ENCODE measurements at places on chromosomes 3 and 15.

DNA sequence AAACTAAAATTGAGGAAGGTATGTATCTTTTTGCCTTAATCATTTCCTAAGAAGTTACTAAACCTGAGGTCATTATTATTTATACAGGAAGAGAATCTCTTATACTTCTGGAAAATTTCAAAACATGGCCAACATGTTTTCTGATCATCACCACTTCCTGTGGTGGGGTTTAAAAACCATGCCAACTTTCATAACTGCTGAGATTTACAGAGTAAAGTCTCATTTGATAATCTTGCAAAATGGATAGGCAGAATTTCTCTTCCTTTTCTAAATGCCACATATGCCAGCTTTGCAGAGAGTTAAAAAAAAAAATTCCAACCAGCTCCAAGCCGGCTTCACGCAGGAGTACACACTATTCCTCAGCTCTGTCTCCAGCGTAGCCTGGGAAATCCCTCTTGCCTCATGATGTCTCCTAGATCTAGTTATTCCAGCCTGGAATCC, 124.3 kb upstream of the SPRED1 start:
- DNase-seq: no peak

DNA sequence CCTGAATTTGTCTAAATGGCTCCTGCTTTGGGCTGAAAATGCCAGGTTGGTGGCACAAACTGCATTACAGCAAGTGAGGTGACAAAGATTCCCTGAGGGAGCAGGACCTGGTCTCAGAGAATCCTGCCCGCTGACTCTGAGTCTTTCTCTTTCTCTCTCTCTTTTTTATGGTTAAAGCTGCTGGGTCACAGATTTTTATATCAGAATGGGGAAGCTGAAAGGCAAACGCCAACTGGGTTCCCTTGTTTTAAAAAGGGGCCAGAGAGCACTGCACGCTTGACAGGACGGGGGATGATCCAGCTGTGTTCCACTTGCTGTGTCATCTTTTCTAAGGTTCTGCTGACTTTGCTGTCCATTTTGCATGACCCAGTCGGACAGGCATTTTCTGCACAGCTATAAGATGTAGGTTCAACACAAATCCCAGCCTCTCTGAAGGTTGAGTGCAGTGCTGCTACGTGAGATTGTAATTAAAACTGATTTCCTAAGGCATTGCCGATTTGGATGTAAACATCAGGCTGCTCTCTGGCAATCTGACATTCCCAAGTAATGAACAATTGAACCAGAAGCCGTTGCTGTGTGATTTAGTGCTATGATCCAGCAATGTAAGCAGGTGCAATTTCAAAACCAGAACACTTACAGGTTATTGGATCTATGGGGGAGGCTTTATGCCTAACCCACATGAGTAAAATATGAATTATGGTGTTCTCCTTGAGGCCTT, 25.8 kb downstream of the ARHGEF3 start:
- no peak for DNase-seq

- DNase-seq: no peak
Measured at GRCh38 chr3:148062590-148062989, 635.1 kb upstream of the AGTR1 start.

- no peak for DNase-seq
Measured at GRCh38 chr15:92665100-92665555, 9.6 kb upstream of the FAM174B start.

DNA sequence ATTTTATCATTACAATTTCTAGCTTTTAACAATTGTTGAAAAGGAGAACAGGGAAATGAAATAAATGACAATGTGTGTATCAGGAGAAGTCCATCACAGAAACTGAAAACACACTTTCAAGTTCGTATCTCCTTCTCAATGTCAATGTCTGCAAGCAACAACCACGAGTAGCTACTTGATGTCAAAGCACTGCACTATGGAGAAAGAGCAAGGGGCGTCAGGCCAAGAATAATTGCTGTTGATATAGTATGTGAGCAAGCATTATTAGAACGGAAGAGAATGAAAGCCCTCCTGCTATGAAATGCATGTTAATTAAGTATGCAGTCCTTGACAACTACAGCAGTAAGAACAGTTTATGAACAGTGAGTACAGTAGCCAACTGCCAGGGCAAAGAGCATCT, 1250.1 kb downstream of the ZPLD1 start:
- no peak for DNase-seq

DNA sequence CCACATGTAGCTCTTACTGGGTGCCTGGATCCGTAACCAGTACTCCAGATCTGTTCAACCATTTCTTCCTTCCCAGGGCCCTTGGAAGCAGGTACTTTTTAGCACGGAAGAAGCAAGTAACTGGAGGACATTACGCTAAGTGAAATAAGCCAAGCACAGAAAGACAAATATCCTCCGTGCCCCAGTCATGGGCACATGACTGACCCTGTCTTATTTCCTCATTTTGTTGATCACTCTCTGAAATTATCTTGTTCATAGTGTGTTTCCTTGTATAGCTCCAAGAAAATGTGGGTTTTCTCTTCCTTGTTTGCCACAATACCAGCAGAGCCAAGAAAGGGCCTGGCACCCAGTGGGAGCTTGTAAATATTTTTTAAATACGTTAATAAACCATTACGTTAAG, 32.2 kb upstream of the MTMR14 start:
- no peak for DNase-seq

- DNase-seq: no peak
Measured at GRCh38 chr15:45121706-45122417, 7.7 kb downstream of the DUOXA2 start.

GRCh38 chr15:80174017-80174746, 21.4 kb downstream of the FAH start:
- no peak for DNase-seq

- no peak for DNase-seq
Measured at GRCh38 chr15:69132977-69133861, 27.2 kb upstream of the GLCE start.

DNA sequence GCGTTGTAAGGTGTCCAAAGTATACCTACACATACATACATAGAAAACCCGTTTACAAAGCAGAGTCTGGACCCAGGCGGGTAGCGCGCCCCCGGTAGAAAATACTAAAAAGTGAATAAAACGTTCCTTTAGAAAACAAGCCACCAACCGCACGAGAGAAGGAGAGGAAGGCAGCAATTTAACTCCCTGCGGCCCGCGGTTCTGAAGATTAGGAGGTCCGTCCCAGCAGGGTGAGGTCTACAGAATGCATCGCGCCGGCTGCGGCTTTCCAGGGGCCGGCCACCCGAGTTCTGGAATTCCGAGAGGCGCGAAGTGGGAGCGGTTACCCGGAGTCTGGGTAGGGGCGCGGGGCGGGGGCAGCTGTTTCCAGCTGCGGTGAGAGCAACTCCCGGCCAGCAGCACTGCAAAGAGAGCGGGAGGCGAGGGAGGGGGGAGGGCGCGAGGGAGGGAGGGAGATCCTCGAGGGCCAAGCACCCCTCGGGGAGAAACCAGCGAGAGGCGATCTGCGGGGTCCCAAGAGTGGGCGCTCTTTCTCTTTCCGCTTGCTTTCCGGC, 318.6 kb downstream of the FGF12 start:
- no peak for DNase-seq

- DNase-seq: no peak
Measured at GRCh38 chr15:78922527-78922926, 22.3 kb downstream of the CTSH start.

- DNase-seq: no peak
Measured at GRCh38 chr3:44208086-44208485, 33.6 kb upstream of the TOPAZ1 start.

DNA sequence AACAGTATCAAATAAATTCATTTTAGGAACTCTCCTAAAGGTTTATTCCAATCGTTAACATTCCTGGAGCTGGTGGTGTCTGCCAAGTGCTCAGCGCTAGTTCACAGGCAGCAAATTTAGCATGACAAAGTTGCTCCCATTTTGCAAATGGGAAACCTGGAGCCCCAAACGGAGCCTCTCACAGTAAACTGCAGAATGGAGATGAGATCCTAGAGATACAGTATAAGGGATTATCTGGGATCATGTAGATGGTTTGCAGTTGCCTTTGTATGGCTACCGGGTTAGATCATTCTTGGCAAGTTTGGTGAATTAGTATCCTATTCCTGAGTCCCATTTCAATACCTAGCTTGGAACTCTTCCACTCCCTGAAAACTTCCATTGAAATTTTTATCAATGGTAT, 173.7 kb downstream of the CDIN1 start:
- DNase-seq: no peak

DNA sequence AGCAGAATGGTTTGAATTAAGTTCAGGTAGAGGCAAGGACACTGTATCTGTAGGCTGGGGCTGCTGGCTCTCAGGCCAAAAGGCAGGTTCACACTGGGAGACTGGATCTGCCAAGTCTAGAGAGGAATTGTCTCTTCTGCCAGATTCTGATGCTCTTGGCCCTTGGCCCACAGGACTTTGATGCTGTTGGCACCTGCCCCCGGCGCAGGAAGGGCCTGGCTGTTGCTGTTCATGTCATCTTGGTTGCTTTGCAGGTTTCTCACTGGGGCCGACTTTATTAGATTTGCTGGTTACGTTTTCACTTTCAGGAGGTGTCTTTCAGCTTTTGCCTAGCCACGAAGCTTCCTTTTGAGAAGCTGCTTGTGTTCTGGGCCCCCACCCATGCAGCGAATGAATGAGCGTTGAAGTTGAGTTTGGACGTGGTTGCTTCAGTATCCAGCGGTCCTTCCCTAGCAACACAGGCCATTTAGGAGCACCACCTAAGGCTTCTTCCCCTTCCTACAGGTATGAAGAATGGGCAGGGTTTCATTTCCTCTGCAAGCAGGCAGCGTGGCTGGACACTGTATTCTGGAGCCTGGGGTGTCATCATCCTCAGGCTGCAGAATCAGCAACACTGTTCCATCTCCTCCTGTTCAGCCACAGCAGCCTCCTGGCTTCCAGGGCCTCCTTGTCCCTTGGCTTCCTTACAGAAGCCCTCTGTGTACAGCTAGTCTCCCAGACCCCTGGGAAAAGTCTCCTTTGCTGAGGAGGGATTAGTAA, 65.6 kb upstream of the PRR23C start:
- DNase-seq: no peak

GRCh38 chr3:139675327-139675726, 2.4 kb downstream of the NMNAT3 start:
- no peak for DNase-seq

DNA sequence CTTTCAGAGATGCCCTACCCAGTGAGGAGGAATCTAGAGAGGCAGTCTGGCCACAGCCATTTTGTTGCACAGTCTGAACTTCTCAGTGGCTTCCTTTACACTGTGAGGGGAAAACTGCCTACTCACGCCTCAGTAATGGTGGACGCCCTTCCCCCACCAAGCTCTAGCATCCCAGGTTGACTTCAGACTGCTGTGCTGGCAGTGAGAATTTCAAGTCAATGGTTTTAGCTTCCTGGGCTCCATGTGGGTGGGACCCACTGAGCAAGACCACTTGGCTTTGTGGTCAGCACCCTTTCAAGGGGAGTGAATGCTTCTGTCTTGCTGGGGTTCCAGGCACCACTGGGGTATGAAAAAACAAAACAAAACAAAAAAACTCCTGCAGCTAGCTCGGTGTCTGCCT, 663.2 kb upstream of the ZNF385D start:
- no peak for DNase-seq

- no peak for DNase-seq
Measured at GRCh38 chr3:156175570-156175969, 55.2 kb downstream of the KCNAB1 start.

GRCh38 chr3:60553144-60553543, 698.1 kb downstream of the FHIT start:
- no peak for DNase-seq

DNA sequence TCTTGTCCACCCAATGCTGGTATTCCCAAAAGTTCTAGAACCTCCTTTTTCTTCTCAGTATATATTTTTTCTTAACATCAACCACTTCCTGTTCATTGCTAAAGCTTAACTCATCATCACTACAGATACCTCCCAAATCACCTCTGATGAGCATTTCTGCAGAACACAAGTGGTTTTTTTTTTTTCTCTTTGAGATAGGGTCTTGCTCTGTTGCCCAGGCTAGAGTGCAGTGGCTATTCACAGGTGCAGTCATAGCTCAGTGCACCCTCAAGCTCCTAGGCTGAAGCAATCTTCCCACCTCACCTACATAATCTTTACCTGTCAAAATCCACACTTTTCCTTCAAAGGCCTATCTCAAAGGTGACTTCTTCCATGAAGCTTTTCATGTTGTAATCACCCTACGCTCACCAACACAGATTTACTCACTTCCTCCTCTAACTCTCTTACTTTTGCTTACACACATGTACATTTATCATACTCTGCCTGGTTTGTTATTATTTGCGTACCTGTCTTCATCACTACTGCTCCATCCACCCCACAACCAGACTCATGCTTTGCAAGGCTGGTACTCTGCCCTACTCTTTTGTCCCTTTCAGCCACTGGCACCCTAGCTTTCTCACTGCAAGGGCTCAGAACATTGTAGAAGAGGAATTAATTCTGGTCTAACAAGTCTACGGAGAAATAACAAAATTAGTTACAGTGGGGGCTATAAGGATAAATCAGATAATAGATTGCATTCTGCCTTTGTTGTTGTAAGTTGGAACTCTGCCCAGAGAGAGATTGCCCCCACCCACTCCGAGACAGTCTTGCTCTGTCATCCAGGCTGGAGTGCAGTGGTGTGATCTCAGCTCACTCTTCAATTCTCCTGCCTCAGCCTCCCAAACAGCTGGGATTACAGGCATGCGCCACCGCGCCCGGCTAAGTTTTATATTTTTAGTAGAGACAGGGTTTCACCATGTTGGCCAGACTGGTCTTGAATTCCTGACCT, 27.5 kb downstream of the HERC1 start:
- no peak for DNase-seq

DNA sequence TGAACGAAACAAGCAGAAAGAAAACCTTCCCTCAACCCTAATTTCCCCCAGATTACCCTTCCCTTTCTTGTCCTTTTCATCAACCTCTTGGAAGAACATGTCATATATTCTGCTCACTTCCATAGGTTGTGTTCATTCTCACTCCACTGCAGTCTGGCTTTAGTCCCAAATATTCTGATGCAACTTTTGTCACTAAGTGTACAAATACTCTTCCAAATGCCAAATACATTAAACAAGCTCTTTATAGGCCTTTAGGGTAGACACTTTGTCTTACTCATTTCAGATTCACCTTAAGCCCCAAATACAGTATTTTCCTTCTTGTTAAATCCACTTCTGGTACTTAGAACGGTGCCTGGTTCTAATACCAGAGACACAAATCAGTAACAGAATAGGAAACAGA, 406.5 kb upstream of the CDIN1 start:
- no peak for DNase-seq

GRCh38 chr3:33277193-33277882, at the start of gene FBXL2:
TSS of gene FBXL2 (plus strand) at chr3:33277442. CDS start at chr3:33277513, 71 bp downstream.
- DNase-seq: no peak

DNA sequence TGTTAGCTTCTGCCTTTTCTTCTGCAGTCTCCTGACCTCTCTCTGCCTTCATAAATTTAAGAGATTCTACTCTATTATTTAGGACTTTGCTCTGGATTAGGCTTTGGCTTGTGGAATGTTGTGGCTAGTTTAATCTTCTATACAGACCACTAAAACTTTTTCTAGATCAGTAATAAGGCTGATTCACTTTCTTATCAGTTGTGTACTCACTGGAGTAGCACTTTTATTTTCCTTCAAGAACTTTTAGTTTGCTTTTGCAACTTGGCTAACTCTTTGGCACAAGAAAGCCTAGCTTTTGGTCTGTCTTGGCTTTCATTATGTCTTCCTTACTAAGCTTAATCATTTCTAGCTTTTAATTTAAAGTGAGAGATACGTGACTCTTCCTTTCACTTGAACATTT, 265.5 kb upstream of the TBC1D5 start:
- DNase-seq: no peak

- DNase-seq: no peak
Measured at GRCh38 chr15:48221261-48221660, 15.2 kb downstream of the SLC12A1 start.

GRCh38 chr3:78697426-78697825, 1070.4 kb downstream of the ROBO1 start:
- no peak for DNase-seq

GRCh38 chr3:106578911-106579310, 710.1 kb upstream of the CBLB start:
- no peak for DNase-seq

Data from stimulated activated CD4-positive, alpha-beta T cell treated with anti-CD3 and anti-CD28 coated beads, Interleukin-1b, Interleukin-23, amount 100 ng/mL, for 1 hour (primary cell).